ENCODE measurements at places on chromosomes 2 and 18. TPM values are rescaled to one million over a fixed set of nuclear protein-coding genes. Genes with fewer than 3 reads are reported as not detected.

Gene ASPRV1
- 0.18 TPM for total RNA-seq

Gene MYO5B
- 32.0 TPM for total RNA-seq

Gene MRPL33
- total RNA-seq: 63.2 TPM

Gene TMEM200C
- total RNA-seq: 0.04 TPM

Gene GNLY
- 0.76 TPM for total RNA-seq

Gene SANBR
- total RNA-seq: 5.0 TPM

Gene SLC11A1
- 1.7 TPM for total RNA-seq

Gene SCG2
- not detected for total RNA-seq

Gene LRP1B
- total RNA-seq: 0.04 TPM

Gene SP140
- 2.5 TPM for total RNA-seq

Gene MYO3B
- total RNA-seq: 0.15 TPM

Gene MAP2
- total RNA-seq: 14.5 TPM

Measured in esophagus squamous epithelium (tissue), 5 donors.